Activated T-cell treated with anti-CD3 and anti-CD28 coated beads, Interleukin-2, amount 50 U/mL, for 4 hours (primary cell): ENCODE measurements at places on chromosomes 5 and 9. TPM values are rescaled to one million over a fixed set of nuclear protein-coding genes. Genes with fewer than 3 reads are reported as not detected.
A peak's percentile ranks its signal among the peaks of the same experiment; 100 is the strongest.

DNA sequence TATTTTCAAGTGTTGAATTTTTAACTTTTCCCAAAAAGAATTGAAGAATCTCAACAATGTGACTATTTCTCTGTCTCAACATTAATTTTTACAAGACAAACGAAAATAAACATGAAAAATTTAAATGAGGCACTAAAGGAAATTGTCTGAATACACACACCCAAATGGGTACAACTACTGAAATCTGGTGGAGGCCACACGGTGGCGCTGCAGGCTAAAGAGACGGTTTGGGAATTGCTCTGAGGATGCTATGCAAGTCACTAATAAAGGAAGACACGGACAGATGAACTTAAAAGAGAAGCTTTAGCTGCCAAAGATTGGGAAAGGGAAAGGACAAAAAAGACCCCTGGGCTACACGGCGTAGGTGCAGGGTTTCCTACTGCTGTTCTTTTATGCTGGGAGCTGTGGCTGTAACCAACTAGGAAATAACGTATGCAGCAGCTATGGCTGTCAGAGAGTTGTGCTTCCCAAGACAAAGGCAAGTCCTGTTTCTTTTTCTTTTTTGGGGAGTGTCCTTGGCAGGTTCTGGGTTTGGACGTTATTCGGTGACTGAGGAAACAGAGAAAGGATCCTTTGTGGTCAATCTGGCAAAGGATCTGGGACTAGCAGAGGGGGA is at the start of gene PCDHB10:
Gene PCDHB10, plus strand, starts transcription at position 244 of the 616 bp plus-strand sequence. Its CDS starts 200 bp downstream, at position 444.
- no peak for DNase-seq

- no peak for DNase-seq
These were observed 518 bp upstream of the FAM13B start for GRCh38 chr5:138033386-138033808.

- no peak for DNase-seq
These were observed 427.7 kb downstream of the SH3GL2 start for GRCh38 chr9:18006591-18006990.

DNA sequence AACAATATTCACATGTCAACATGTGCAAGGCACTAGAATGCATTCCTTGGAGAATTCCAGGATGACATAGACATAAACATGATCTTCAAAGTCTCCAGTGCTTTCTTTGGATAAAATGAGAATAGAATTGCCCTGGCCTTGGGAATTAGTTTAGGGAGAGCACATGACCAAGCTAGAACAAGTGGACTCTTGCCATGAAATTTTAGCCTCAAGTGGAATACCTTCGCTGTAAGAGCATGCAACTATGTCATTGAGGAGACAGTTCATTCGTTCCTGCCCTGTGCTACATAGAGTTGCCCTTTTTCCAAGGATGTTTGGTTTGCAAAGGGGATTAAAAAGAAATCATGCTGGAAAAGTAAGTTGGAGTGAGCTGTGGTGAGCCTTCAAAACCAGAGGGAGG is 42.7 kb downstream of the ZFAND5 start:
- DNase-seq = no peak

- DNase-seq = no peak
These were observed 58.0 kb downstream of the TMEM215 start for GRCh38 chr9:32841314-32841713.

DNA sequence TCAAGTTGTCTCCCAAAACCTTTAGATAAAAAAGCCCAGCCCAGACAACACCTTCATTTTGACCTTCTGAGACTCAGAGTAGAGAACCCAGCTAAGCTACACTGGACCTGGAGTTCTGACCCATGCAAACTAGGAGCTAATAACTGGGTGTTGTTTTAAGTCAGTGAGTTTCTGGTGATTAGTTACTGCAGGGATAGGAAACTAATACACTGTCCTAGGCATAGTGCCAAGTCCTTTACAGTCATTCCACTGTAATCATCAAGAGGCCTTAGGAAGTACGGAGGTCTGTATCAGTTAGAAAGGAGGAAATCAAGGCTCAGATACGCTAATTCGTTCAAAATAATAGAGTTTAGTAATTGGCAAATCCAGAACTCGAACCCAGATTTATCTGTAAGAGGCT is 197.9 kb downstream of the KCTD16 start:
- DNase-seq = no peak

DNA sequence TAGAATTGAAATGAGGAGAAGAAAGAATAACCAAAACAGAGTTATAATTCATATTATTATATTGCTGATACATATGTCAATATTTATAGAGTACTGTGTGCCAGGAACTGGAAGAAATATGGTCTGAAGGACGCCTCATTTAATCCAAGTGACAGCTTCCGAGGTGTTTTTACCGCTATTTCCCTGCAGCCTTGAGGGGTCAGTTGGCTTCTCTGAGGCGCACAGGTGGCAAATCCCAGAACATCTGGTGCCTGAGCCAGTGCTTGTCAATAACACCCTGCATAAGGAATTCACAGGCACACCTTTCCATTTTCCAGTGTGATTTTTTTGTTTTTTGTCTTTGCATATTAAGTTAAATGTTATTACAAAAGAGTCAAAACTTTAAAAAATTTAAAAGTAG is 43.3 kb upstream of the CTSL start:
- DNase-seq = no peak

GRCh38 chr9:135910757-135911156 is 3.4 kb upstream of the CAMSAP1 start:
- DNase-seq = no peak

DNA sequence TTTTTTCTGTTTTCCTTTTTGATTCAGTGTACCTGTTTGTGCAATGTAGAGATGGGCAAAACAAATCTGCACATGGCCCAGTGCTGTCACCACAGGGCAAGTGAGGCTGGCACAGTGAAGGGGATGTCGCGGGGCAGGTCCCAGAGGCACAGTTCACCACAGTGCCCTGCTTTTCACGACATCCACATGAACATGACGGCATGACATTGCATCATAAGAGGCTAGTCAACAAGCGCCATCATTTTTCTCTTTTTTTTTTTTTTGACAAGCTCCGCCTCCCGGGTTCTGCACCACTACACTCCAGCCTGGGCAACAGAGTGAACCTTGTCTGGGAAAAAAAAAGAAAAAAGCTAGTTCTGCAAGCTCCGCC is 42.9 kb upstream of the VDAC1 start:
- DNase-seq = no peak

DNA sequence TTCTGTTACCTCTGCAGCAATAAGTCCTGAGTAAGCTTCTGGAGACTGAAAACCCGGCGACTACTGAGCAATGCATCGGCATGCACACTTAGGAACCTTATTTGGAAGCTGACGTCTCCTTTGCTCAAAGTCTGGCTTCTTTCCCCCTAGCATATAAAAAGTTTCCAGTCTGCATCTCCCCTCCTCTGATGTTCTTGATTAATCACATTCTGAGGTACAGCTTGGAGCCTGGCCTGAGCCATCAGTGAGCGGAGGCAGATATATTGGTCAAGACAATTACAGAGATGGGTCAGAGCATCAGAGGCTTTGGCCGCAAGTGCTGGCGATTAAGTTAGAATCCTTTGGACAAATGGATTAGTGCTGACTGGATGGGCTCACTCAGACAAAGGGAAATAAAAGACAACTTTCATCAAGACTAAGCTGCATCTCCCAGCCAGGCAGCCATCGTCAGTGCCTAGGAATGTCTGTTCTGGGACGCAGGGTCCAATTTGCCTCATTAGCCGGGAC is 140.7 kb downstream of the MTX3 start:
- DNase-seq = no peak

DNA sequence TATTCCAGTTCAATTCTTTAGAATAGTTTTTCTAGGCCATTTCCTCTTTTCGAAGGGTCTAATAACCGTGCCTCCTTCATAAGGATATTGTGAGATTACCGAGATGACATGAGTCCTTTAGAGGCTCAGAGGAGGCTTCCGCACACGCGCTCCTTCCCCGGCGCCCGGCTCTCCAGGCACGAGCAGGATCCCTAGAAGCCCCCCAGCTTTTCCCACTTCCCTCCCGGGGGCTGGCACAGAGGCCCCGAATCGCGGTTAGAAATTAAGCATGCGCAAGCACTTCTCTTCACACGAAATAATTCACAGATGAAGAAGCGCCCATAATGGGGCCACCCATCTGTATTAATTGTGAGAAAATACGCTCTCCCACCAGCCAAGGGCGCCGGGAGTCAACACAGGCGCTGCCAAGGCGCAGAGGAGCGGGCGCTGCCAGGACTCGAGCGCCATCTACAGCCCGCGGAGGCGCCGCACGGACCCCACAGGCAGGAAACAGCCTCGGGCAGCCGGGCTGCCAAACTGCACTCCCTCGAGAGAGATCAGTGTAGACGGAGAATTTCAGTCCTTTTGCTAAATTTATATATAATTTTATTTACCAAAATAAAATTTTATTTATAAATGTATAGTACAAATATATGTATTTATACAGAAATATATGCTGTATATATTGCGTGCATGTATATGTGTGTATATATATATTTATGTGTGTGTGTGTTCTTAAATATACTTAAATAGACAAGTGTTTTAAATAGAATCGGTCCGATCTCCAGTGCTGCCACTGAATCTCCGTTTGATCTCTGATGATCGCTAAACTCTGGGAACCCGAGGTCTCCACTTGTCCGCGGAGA is 258.1 kb upstream of the NFIL3 start:
- DNase-seq = peak; percentile 44

GRCh38 chr9:99030092-99030511 is 74.8 kb upstream of the TGFBR1 start:
- no peak for DNase-seq

INSL6 gene
- total RNA-seq = not detected

WNT8A gene
- not detected for total RNA-seq

WDR31 gene
- 1.4 TPM for total RNA-seq

ZNF300 gene
- 3.6 TPM for total RNA-seq

RLN2 gene
- total RNA-seq = 0.76 TPM

SCGB3A2 gene
- total RNA-seq = 0.90 TPM
